ENCODE measurements at places on chromosomes 6 and 20.

- no peak for DNase-seq
Observed at GRCh38 chr6:52108128-52108527, 20.7 kb upstream of the PKHD1 start.

- DNase-seq = no peak
Observed at GRCh38 chr20:56752274-56752673, 123.2 kb downstream of the TFAP2C start.

- no peak for DNase-seq
Observed at GRCh38 chr20:32574296-32575226, 10.6 kb downstream of the NOL4L start.

- no peak for DNase-seq
Observed at GRCh38 chr20:3121271-3121911, 36.9 kb upstream of the AVP start.

GRCh38 chr6:6966127-6966526, 141.6 kb upstream of the RREB1 start:
- no peak for DNase-seq

- DNase-seq = no peak
Observed at GRCh38 chr6:39979461-39980328, 45.4 kb upstream of the MOCS1 start.

- DNase-seq = no peak
Observed at GRCh38 chr6:162710419-162710818, 17.1 kb downstream of the PRKN start.

DNA sequence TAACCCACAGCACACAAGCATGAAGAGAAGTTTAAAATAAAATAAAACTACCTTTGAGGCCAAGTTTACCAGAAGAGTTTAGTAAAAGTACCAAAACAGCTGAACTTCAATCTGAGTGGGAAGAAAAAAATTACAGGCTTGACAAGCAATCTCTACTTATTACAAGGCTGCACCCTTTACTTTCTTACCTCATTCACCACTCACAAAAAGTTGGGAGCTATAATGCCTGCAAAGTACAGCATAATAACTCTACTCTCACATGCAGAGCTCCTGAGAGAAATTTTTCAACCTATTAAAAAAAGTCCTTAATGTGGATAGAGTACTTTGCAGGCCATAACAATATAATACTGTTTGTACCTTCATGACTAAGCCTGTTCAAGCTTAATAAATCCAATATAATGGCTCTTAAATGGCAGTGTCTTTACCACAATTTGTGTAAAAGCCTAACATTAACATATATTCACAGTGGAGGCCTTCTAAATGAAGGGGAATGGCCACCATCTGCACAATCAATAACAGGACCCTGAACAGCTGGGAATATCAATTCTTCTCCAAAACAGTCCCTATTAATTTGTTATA, 103.1 kb downstream of the DST start:
- DNase-seq = no peak

- no peak for DNase-seq
Observed at GRCh38 chr20:22986601-22987000, 48.5 kb upstream of the SSTR4 start.

- DNase-seq = no peak
Observed at GRCh38 chr6:32327103-32327502, 44.6 kb downstream of the TSBP1 start.

GRCh38 chr20:48400009-48400408, 427.8 kb downstream of the PREX1 start:
- DNase-seq = no peak

GRCh38 chr6:12298017-12298978, 8.1 kb downstream of the EDN1 start:
- no peak for DNase-seq
